ENCODE measurements at places on chromosomes 1 and 21.
A peak's percentile ranks its signal among the peaks of the same experiment; 100 is the strongest.

DNA sequence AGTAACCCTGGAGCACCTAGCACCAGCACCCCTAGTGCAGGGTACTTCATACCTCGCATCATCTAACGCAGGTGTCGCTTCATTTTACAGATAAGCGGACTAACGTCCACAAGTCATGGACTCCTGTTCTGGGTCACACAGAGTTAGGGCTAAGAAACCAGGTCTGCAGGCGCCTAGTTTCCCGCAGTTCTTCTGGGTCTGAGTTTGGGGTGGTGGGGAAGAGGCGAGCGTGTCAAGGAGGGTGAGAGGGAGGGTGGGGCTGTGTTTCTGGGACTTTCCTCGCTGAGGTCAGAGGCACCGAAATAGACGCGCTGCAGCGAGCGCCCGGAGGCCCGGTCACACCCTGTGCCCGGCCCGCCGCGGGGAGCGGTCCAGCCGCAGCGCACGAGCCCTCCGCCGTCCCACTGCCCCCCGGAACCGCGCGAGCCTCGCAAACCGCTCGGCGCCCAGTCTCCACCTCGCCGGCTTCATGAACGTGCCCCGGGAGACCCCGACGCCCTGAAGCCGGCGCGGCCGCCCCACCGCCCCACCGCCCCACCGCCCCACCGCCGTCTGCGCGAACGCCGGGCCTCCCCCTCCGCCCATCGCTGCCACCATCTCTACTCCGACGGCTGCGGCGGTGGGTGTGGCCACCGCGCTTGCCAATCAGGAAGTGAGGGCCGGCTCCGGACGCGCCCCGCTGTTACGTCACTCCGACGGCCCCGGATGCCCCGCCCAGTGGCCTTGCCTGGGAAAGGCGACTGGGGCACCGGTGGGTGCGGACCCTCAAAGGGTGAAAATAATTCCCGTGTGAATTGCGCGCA is 12.3 kb downstream of the IFI6 start:
- peak; percentile 93 for DNase-seq

- no peak for DNase-seq
Observed at GRCh38 chr1:82220754-82221153, 420.0 kb downstream of the ADGRL2 start.

DNA sequence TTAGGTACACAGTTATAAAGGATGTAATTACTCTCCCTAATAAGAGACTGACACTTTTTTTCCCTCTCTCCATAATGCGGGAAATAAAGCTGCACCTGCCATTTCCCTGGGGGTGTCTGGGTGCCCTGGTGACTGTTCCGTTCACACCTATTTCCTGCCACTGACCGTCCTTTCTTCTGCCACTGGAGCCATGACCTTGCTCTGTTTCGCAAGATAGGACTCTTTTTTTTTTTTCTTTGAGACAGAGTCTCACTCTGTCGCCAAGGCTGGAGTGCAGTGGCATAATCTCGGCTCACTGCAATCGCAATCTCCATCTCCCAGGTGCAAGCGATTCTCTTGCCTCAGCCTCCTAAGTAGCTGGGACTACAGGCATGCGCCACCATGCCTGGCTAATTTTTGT is 66.1 kb upstream of the SERBP1 start:
- no peak for DNase-seq

GRCh38 chr1:31815752-31816500 is at the start of gene SPOCD1:
SPOCD1 (minus strand) TSS chr1:31816022; CDS start chr1:31815333, 689 bp downstream.
- DNase-seq: peak; percentile 92

GRCh38 chr1:19837866-19838265 is 22.8 kb upstream of the RNF186 start:
- no peak for DNase-seq

DNA sequence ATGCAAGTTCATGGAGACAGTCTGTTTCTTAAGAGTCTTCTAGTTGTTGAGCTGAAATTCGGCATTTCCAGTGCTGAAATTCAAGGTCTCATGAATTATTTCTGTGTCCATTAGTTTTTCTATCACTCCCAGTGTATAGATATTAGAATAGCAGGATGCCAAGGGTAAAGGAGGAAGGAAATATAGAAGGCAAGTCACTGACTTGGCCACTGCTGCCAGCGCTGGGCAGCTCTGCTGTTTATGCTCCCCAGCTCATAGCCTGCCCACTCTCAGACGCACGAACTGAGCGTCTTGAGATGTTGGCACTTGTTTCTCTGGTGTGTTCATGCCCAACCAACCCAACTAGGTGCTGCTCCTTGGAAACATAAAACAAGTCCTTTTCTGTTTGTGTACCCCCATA is 110.1 kb downstream of the SLC45A1 start:
- no peak for DNase-seq

GRCh38 chr1:125065821-125066180 is 3881.0 kb downstream of the SRGAP2C start:
- DNase-seq: no peak

- DNase-seq: no peak
Observed at GRCh38 chr1:77027847-77028246, 160.6 kb downstream of the ST6GALNAC5 start.

GRCh38 chr1:63983391-63984256 is 209.8 kb downstream of the ROR1 start:
- DNase-seq: no peak

GRCh38 chr1:203624341-203624712 is 2.3 kb upstream of the ATP2B4 start:
- no peak for DNase-seq

DNA sequence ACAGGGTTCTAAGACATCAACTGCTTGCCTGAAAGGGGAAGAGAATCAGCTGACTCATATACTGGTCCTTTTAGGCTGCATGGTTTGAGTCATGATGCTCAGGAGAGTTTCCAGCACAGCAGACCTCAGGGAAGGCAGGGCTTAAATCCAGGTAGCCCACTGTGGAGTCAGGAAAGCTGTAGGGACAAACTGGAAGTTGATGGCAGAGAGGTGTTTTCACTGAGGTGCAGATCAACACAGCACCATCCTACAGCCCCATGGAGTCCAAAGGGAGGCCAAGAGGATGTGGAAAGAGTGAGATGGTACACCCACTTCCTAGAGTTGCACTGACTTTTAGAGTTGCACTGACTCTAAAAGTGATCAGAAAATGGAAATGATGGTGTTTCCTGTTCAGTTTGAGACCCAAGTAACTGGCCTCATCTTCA is 252.4 kb upstream of the DUSP10 start:
- DNase-seq: peak; percentile 71

- no peak for DNase-seq
Observed at GRCh38 chr1:29540801-29541357, 304.6 kb downstream of the PTPRU start.

DNA sequence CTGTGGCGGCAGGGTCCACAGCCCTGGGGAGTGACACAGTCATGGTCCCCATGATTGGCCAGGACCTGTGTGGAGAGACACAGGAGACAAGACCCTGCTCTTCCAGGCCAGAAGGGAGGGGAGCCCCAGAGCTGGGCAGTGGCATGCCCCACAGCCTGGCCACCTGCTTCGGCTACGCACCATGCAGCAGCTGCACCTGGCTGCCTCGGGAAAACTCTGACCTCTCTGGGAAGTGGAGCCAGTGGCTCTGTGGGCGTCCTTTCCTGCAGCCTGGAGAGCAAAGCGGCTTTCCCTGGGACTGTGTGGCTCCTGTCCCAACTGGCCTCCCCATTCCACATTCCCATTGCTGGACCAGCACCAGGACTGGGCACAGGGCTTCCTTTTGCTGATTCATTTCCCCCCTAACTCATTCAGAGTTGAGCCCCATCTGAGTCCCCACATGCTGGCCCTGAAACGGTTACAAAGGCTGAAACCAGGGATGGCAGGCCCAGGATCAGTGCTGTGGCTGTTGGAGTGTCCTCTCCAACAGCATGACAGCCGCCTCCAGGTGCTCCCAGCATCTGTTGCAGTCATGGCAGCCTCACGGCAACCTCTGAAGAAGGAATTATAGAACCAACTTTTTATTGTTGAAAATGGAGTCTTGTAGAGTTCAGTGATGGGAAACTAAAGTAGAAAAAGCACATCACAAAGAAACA is 15.0 kb downstream of the OXCT2 start:
- no peak for DNase-seq

DNA sequence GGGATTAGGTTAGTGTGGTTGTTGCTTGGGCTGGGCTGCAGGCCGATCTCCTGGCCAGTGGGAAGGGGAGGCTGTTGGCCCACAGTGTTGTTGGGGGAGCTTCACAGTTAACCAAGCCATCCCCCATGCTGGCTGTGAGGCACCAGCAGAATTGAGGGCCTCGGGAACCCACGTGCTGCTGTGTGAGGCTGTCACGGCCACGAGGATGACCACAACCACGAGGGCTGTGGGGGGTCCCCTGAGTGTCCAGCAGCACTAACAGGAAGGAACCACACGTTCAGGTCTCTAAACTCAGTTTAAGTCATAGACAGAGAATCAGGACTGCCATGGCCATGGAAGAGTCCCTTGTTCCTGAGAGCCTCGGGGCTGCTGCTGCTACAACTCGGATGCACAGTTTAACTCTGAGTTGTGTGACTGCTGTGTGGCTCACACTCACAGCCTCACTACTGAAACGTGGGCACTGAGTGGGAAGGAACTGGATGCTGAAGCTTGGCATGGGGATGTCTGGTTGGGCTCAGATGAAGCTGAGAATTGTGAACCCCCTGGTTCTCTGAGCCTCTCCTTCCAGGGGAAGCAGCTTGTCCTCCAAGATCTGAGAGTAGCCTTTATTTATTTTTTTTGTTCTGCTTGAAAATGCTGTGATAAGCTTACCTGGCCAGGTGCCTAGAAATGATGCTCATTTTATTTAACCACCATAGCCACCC is 4.8 kb upstream of the MMEL1 start:
- no peak for DNase-seq

DNA sequence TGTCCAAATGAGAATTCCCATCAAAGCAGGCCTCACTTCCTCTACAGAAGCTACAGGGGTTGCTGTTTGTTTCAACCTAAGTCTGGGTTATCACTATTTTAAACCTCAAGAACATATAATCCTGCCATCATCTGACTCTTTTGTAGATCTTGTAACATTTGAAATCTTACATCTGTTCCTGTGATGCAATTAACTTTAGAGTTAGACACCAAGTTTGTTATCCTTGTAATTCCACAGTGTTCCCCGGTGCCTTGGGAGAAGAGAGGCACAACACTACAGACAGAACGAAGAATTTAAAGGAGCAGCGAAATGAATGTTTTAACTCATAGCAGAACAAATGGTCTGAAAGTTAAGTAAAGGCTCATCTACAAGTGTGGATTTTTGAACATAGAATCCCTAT is 116.1 kb downstream of the UCHL5 start:
- no peak for DNase-seq

- DNase-seq: no peak
Observed at GRCh38 chr1:209208648-209209047, 374.9 kb upstream of the CAMK1G start.

- DNase-seq: peak; percentile 70
Observed at GRCh38 chr1:172089768-172090510, 248.6 kb downstream of the DNM3 start.

DNA sequence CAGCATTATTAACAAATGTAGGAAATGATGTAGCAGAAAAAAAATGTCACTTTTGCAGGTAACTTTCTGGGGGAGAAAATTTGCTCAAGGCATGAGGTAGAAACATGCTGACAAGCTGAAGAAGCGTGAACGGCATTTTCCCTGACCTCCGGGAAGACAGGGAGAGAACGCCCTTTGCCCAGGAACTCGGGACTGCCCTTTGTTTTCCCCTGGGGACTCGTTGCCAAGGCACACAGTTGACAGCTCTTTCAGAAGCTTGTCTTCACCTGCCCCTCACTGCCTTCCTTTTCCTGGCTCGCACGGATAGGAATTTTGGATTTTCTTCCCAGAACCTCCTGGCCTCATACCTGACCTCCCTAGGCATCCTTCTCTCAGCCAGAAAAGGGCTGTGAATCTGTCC is 52.7 kb upstream of the COA6 start:
- no peak for DNase-seq

GRCh38 chr1:237386362-237387143 is 344.6 kb downstream of the RYR2 start:
- DNase-seq: peak; percentile 36

- no peak for DNase-seq
Observed at GRCh38 chr1:77986810-77987209, 7.9 kb upstream of the FUBP1 start.

- DNase-seq: peak; percentile 48
Observed at GRCh38 chr21:35234725-35235124, 185.6 kb upstream of the RUNX1 start.

DNA sequence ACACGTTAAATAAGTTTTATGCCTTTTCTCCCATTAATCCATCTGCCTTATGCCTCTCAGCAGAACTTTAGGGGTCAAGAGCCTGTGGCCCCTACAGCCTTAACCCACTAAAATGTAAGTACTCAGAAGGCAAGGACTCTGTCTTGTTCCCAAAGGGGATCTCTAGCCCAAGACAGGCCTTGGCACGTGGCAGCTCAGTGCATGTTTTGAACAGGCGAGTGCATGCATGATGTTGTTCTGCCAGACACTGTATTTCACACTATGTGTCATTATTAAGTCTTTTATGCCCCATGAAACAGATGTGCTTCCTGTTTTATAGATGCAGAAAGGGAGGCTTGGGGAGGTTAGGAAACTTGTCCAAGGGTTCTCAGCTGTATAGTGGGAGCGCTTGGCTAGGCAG is 102.8 kb downstream of the ETS2 start:
- DNase-seq: no peak

DNA sequence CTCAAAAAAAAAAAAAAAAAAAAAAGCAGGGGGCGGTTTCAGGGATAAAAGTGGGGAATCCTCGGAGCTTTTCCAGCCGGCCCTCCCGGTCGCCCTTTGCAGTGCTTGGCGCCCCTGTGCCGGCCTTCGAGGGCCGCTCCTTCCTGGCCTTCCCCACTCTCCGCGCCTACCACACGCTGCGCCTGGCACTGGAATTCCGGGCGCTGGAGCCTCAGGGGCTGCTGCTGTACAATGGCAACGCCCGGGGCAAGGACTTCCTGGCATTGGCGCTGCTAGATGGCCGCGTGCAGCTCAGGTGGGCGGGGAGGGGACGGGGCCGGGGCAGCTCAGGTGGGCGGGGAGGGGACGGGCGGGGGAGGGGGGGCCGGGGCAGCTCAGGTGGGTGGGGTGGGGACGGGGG is 25.3 kb downstream of the RNF223 start:
- no peak for DNase-seq

DNA sequence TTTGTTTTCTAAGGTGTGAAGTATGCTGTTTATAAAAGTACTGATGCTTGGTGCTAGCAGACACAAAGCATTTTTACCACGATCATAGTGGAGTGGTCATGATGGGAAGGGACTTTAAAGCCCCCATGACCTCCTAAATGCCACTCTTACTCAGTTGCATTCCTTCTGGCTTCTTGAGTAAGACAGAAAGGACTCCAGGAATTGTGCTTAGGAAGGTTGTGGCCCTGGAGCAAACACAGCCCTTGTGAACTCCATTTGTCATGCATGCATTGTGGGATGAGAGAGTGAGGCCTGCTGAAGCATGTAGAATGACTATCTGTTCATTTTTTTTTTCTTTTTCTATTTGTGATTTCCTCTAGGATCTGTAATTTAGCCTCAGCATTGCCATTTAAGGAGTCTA is 34.2 kb downstream of the AK5 start:
- DNase-seq: no peak

- DNase-seq: no peak
Observed at GRCh38 chr1:220526294-220526693, 1.6 kb upstream of the MARK1 start.

- DNase-seq: no peak
Observed at GRCh38 chr1:10338611-10339010, 60.3 kb upstream of the PGD start.

- no peak for DNase-seq
Observed at GRCh38 chr1:85608851-85609250, 28.3 kb downstream of the CCN1 start.

Measured in activated CD4-positive, alpha-beta T cell treated with anti-CD3 and anti-CD28 coated beads, Interleukin-10, Interleukin-2, amounts not matched to agents 100 ng/mL and 50 ng/mL, durations not matched to agents 16 hours and 8 hours (primary cell).